Right cardiac atrium (tissue), 5 donors: ENCODE measurements at places on chromosomes 7 and 10.

GRCh38 chr10:123782549-123782948 is 109.1 kb downstream of the CPXM2 start:
- no peak for DNase-seq

- no peak for DNase-seq
Observed at GRCh38 chr7:18430810-18431209, 64.7 kb upstream of the HDAC9 start.

DNA sequence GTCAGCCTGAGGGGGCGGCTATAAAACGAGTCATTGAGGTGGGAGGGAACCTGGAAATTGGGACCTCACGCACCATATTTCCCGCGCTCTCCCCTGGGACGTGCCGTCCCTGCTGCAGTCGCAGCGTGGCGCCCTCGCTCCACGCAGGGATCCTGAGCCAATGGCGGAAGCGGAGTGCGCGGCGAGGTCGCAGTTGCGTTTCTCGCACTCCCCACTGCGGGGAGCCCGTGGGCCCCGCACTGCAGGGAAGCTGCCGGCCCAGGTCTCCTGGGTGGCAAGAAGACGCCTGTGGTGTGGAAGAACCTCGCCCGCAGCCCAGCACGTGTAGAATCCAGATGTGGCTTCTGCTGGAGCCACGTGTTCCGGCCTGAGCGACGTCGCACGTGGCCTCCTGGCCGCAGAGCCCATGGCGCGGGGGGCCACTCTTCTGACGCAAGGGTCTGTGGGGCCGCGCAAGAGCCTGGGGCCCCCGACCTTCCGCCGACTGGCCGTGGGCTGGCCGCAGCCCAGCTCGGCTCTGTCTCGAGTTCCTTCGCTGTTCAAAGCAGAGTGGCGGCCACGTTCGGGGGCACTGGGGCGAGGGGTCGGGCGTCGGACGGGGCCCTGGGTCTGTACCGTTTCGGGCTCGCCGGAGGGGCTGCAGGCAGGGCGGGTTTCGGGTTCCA is 26.4 kb downstream of the HIF1AN start:
- DNase-seq: peak; percentile 85

GRCh38 chr10:101682172-101682825 is 12.7 kb downstream of the FBXW4 start:
- DNase-seq: no peak

- DNase-seq: no peak
Observed at GRCh38 chr10:76463111-76463510, 1031.7 kb downstream of the LRMDA start.

DNA sequence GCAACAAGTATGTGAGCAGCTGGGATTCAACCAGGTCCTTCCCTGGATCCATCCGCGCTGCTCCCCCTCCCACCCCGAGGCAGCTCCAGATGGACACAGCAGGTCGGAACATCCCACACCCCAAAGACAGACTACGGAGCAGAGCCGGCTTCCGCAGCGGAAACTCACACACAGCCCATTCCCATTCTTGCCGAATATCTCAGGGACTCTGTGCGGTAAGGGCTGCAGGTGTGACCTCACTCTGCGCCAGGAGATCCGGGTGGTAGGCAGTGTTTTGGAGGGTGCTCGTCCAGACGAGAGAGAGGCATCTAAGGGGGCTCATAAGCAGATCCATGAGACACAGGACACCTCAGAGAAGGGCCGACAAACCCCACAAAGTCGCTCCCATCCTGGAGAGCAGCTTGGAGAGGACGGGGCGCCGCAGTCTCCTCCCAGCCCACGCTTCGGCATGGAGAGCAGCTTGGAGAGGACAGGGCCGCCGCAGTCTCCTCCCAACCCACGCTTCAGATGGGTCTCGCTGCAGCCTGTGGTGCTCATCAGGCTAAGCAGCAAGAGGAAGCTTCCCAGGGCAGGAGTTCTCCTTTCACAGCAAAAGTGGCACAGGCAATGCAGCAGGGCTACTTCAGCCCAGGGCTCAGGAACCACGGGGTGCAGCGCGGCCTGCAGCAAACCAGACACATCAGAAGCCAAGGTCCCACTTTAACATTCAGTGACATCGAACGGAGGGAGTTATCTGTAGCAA is 179.9 kb downstream of the DIP2C start:
- DNase-seq: no peak

- no peak for DNase-seq
Observed at GRCh38 chr7:142878315-142878714, 7.2 kb downstream of the TRPV6 start.

DNA sequence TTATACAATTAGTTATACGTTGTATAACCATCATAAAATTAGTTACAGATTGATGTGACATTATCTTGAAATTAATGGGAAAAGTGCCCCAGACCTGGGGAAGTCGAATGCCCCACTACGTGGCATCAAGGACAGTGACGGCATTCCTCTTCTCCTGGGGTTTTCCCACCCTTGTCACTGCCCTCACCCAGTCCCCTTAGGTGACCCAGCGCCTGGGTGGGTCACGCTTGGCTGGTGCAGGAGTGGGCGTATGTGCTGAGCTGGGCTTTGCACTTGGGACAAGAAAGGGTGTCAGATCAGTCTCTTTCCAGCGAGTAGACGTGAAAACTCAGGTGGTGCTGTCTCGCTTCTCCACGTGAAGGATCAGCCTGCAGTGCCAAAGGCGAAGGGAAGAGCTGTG is 7.6 kb downstream of the FOXK1 start:
- no peak for DNase-seq

- DNase-seq: no peak
Observed at GRCh38 chr10:48317321-48317990, 11.0 kb downstream of the MAPK8 start.

DNA sequence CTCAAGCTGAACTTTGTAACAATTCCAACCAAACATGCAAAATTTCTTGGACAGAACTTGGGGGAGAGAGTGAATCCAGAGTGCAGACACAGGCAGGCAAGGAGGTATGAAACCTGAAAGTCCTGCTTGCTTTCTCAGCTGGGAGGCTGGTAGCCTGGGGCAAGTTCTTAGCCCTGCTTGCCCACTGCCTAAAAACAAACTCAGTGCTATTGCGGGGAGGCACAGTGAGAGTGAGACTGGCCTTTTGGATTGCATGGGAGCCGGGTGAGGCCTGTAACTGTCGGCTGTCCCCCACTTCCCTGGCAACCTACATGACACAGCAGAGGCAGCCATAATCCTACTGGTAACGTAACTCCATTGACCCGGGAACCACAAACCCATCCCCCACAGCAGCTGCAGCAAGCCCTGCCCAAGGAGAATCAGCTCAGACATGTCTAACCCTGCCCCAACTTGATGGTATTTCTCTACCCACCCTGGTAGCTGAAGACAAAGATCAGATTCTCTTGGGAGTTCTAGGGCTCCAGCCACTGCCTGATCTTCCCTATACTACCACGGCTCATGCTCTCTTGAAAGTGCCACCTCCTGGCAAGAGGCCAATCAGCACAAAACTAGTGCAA is 663.6 kb downstream of the GRM8 start:
- DNase-seq: no peak

- DNase-seq: peak; percentile 89
Observed at GRCh38 chr10:3136336-3136735, 36.2 kb downstream of the PITRM1 start.

GRCh38 chr7:151566897-151567320 is 47.2 kb upstream of the RHEB start:
- no peak for DNase-seq

DNA sequence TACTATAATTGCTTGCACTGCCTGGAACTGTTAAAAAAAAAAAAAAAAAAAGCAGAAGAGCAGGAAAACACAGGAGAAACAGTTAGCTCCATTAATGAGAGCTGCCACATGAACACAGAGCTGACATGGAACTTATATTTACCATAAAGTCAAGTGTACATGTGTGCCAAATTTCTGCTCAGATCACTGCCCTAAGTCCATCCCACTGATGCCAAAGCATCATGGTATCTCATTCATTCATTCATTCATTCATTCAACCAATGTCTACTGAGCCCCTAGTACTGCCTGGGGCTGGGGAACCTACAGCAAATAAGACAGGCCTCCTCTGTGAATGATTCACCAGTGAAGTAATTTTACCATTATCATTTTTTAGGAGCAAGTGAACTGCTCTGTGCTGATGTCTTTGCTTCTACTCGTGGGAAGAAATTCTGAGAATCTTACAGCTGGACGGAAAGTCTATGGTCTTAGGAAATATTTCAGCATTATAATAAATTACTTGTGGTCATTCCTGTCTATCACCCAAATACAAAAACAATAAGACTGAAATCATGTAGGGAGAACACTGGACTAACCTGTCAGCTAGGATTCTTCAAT is 58.8 kb upstream of the ABLIM1 start:
- DNase-seq: no peak

DNA sequence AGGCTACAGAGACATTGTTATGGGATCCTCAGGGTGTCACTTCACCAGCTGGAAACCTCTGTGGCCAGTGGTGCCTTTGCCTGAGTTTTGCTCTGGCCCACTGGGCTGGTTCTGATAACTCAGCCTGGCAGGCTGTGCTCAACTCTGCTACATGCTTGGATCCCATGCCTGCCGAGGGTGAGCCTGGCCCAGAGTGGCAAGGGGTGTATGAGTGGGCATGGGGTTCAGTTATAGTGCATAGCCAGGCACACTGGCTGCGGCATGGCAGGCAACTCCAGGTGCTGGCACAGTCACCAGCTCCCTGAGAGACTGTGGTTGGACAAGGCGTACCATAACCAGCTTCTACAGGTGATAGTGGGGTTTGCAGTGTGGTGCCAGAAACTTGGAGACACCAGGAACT is 107.0 kb upstream of the PCDH15 start:
- DNase-seq: no peak

DNA sequence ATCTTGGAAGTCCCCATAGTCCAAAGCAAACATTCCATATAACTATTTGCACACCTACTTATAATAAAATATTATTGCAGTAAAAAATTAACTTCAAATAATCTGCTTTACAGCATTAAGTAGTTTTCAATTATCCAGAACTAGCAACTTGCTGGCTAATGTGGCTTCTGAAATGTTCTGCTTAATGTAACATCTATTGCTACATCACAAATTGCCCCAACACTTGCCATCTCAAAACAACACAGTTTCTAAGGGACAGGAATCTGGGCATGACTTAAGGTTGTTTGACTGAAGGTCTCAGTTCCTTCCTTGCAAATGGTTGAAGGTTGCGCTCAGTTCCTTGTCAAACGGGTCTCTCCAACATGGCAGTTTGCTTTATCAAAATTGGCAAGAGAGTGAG is 378.5 kb upstream of the SEMA3C start:
- DNase-seq: no peak

- DNase-seq: no peak
Observed at GRCh38 chr10:49136525-49136924, 2.7 kb upstream of the FAM170B start.

- no peak for DNase-seq
Observed at GRCh38 chr7:134302120-134302519, 14.6 kb downstream of the SLC35B4 start.

DNA sequence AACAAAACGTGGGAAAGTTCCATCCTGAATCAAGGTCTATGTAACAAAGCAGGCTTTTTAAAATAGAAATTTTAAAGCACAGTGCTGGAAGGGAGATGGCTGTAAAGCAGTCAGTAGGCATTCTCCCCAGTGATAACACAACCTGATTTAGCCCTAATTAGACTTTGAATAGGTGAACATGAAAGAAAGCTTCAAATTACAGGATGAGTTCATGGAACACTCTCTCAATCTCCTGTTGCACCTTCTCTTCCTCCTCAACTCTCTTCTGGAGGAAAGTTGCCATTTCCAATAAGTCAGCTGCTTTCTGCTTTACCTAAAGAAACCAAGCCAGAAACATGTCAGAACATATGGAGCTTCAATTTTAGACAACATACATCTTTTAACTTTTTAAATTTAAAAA is 20.1 kb downstream of the SFR1 start:
- no peak for DNase-seq

DNA sequence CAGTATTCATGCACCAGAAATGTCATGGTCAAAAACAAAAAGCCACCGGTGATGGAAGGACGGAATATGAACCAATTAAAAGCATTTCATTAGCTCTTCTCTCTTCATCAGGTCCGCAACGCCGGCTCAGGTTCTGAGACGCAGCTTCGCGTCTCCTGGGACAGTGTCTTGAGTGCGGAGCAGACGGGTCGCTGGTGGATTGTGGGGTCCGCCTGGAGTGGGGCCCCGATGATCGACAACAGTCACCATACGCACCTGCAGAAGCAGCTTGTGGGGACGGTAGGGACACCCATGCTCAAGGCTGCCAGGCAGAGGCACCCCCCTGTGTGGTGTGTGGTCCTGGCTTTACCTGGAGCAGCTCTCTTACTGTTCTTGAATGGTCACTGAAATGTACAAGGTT is 13.4 kb downstream of the NOM1 start:
- DNase-seq: no peak

DNA sequence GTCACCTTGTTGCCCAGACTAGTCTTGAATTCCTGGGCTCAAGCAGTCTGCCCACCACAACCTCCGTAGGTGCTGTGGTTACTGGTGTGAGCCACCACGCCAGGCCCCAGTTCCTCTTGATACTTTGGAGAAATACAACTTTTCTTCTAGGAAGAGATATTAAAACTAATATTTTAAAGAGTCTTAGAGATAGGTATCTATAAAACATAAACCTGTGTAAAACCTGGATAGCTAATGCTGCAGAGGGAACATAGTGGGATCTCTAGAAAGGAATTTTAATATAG is 4.8 kb upstream of the GDI2 start:
- no peak for DNase-seq

DNA sequence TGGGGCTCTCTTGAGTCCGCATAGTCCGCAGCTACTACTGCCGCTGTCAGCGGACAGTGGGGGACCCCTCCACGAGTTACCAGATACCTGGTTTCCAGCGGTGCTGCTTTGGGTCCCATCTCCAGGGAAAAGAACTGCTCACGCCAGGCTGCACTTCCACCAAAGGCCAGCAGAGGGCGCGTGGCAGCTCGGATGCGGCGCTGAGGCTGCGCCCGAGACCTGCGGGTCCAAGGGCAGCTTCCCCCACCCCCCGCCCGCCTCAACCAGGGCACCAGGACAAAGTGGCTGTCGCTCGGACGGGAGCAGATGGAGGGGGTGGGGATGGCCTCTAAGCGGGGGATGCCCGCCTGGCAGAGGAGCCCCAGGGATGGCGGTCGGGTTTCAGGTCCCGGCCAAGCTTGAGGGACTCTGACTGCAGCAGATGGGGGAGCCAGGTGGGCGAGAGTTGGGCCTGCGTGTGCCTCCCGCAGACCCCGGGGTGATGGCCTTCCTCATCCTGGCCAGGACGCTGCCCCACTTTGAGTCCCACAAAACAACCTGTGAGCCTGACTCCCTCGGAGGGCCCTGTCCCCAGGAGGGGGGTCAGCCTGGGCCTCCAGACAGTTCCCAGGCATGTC is 23.8 kb upstream of the ZNF735 start:
- no peak for DNase-seq
